H7 (cell line): ENCODE measurements at places on chromosomes 6 and 20. TPM values are rescaled to one million over a fixed set of nuclear protein-coding genes. Genes with fewer than 3 reads are reported as not detected.

The SPATS1 gene
- total RNA-seq = not detected in 2 replicates

GRCh38 chr6:96562886-96563285, at the start of gene FHL5:
Gene FHL5 (plus strand): TSS chr6:96563128. CDS start chr6:96603614, 40,486 bp downstream.
- no peak for DNase-seq

DNA sequence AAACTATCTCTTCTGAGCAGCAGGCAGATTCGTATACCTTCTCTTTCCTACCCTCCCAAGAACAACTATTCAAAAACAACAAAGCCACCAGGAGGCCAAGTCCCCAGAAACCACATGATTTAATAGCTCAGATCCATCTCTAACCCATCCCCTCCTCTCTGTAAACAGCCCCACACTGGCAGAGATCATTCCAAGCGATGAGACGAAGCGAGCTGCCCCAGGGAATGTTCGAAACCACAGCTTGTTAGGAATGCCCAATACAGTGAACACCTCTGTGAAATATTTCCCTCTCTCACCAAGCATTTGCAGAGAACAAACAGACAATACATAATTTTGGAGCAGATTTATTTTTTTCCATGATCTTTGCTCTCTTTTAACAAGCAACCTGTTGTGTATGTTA, 231.8 kb downstream of the SOD2 start:
- DNase-seq = no peak

GRCh38 chr6:14149053-14149738, 31.6 kb downstream of the CD83 start:
- DNase-seq = no peak

GRCh38 chr6:11822346-11822745, 43.7 kb upstream of the ADTRP start:
- DNase-seq = no peak

The POPDC3 gene
- total RNA-seq = 1.1 and 2.6 TPM in 2 replicates

DNA sequence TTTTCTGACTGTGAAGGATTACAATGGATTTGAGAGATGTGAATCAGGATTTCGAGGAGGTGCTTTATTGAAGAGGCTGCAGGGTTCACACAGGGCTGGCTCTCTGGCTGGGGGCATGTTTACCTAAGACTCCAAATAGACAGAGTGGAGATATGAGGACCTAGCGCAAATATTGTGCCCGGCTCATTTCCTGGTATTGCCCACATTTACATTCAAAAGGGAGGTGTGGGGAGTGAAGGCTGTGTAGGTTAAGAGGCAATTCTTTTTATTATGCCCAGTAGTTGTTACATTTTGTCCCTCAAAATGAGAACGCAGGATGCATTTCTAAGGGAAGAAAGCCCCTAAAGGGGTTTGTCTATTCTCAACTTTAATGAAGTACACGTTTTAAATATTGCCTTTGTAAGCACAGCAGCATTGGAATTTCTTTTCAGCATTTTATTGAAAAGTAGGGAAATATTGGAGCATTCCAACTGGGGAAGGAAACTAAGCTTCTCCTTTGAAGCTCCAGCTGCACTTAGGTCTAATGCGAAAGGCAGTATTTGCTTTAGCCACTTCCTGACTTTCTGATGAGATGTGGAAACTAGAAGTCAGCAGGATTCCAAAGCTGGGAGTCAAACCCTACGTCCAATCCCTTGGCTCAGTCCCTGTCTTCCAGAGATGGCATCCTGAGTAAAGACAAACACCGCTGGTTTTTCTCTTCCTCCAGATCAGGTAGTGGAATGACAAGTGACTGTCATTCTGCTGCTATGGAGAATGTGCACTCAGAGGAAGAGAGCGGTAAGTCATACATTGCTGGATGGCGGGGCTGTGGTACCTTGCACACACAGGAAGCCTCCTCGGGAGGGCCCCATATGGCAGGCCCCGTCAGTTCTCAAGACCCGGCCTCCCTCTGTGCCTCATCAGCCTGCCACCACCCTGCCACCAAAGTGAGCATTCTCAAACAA, 70.7 kb downstream of the MYB start:
- peak; percentile 64 for DNase-seq

The HSPA12B gene
- 0.97 and 2.4 TPM in 2 replicates for total RNA-seq

- no peak for DNase-seq
These were observed 31.4 kb upstream of the SMIM29 start for GRCh38 chr6:34280216-34280615.

The TFAP2D gene
- not detected in 2 replicates for total RNA-seq

The CLIC5 gene
- total RNA-seq = 0.45 TPM in 1 of 2 replicates, not detected in the other

The LY6G6C gene
- total RNA-seq = not detected in 2 replicates

DNA sequence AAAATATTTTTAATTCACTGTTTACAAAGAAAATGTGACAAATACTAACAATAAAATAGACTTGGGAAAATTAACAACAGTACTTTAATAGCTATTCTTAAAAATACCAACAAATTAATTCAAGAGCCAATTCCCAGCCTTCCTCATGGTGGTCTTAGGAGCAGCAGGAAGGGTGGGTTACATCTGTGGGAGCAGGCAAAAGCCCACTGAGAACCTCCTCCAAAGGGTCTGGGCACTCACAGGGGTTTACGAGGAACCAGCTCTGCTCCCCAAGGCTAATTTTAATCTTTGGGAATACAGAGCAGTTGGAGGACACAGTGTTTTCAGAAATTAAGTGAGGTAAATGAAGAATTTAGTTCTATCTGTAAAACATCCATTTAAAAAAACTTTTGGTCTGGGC, 10.2 kb downstream of the SOD2 start:
- DNase-seq = no peak

DNA sequence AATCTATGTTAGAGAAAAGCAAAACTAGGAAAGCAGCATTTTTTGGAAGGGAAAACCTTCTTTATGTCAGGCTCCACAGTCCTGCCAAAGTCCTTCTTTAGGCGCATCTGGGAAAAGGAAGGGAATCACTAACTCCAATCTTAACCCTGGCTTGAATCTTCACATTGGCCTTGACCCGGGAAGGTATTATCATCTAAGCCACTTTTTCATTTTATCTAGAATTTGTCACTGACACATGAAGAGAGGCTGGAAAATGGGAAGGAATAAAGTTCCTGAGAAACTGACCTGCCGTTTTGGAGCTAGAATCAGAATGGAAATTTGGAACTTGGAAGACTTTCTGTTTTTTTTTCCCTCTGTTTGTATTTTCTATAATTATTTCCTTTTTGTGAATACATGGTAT, 53.4 kb upstream of the UTRN start:
- no peak for DNase-seq

The SPEF1 gene
- 0.11 and 0.94 TPM in 2 replicates for total RNA-seq

- DNase-seq = peak; percentile 75
These were observed 936 bp downstream of the ZDHHC14 start for GRCh38 chr6:157381631-157382621.

DNA sequence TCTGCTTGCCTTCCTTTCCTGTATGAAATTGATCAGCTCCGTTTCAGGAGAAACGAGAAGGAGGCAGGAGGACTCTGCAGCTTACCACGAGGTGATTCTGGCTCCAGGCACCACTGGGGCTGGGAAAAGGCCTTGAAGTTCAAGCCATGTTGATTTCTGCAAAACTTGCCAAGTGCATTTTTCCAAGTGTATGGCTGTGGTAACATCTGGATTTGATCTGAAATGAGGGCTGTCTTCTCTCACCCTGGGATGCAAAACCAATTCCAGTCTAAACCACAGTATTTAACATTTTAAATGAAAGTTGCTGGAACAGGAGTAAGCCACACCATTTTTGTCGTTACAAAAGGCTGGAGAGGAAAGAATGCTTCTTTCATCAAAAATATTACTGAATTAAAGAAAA, 36.1 kb upstream of the FAM210B start:
- no peak for DNase-seq
